ENCODE measurements at places on chromosomes 12 and 14.

- no peak for DNase-seq
These were observed 457.7 kb upstream of the PDE3A start for GRCh38 chr12:19910681-19911080.

- DNase-seq: no peak
These were observed 350.3 kb downstream of the SEC23A start for GRCh38 chr14:38752750-38753149.

DNA sequence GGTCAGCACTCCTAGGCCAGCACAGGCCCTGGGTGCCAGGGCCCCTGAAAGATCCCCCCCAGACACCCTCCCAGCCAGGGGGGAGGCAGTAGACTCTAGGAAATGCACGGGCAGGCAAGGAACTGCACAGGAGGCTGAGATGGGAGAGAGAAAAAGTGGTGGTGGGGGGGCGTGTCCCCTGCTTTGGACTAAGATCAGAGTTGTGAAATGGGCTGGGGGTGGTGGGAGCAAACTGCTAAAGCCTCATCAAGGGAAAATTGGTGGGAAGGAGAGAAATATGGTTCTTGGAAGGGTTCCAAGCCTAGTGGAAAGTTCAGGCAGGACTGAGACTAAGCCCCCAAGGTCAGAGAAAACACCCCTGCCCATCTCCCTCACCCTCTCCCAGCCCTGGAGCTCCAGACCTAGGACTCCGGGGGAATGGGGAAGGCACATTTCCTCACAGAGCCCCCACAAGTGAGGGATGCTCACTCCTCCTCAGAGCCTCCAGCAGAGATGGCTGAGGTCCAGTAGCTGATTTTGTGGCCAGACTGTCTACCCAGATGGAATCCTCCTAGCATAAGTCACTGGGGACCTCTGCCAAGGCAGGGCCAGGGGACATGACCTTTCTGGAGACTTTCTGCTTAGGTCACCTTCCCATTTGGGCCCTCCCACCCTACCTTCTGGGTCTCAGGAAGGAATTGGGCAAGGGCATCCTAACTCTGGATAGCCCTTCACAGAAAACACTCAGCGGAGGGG is 29.8 kb downstream of the FIGNL2 start:
- DNase-seq: no peak

DNA sequence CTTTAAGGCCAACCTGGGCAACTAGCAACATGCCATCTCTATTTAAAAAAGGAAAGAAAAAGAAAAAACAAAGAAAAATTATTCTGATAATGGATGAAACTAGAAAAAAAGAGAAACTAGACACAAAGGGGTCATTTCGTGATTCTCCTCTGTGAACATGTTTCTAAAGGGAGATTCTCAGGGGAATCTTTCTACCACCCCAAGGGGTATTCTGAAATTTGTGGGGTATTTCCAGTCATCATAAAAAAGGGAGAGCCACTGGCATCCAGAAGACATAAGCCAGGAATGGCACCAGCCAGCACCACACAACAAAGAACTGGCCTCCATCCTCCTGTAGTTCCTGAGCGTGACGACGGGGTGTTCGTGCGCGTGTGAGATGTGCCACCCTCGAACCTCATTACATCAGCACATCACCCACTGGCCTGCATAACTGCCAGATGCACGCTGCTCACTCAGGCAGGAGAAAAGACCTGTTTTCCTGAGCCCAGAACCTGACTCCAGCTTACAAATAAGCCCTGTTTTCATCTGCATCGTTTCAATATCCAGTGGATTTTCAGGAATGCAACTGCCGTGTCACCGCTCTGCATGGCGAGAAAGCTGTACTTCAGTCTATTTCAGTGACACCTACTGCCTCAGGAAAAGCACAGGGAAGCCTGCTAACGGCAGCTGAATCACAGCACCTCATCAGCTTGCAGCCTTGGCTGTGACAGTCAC is 23.9 kb downstream of the STX2 start:
- no peak for DNase-seq

GRCh38 chr12:84497819-84498218 is 414.8 kb downstream of the SLC6A15 start:
- no peak for DNase-seq

DNA sequence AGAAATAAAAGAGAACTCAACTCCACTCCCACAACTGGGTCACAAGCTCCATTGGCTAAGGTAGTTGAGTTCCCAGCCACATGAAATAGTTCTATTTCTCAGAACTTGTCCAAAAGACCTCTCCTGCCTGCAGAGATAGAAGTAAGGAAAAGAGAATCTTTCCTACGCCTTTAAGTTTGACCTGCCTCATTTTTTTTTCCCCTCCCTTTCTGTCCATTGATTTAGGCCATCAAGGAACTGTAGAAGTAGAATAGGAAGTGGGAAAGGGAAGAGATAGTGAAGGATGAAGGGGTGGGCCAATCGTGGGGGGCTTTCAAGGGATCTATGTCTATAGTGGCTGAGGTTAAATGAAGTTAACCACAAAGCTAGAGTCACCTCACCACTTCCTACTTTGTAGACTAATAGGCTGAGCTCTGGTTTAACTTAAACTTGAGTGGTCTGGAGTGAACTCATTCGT is 13.9 kb upstream of the NUDT4 start:
- DNase-seq: no peak

DNA sequence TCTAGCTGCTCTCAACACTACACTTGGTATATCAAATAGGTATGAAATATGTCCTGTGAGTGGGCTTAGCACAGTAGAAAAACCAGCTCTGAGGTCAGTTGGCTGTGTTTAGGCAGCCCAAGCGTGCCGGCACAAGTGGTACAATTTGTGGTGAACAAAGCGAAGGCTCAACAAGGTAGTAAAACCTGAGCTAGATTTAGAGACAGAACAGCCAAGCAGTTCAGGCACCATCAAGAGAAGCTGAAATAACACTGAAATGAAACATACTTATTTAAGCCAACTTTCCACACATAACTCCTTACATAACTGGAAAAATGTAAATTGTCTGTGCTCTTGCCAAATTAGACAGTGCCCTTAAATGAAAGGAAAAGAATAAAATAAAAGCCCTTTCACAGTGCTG is 596.8 kb upstream of the FBXO33 start:
- no peak for DNase-seq

GRCh38 chr14:104827177-104828055 is 26.5 kb downstream of the ZBTB42 start:
- DNase-seq: peak; percentile 57

- DNase-seq: no peak
These were observed 3.5 kb upstream of the ASPG start for GRCh38 chr14:104081951-104082464.

GRCh38 chr12:14689996-14690395 is 6.4 kb downstream of the GUCY2C start:
- DNase-seq: no peak

- DNase-seq: no peak
These were observed 109.5 kb downstream of the DIP2B start for GRCh38 chr12:50614167-50614759.

GRCh38 chr14:61466905-61467280 is 145.5 kb downstream of the PRKCH start:
- no peak for DNase-seq

DNA sequence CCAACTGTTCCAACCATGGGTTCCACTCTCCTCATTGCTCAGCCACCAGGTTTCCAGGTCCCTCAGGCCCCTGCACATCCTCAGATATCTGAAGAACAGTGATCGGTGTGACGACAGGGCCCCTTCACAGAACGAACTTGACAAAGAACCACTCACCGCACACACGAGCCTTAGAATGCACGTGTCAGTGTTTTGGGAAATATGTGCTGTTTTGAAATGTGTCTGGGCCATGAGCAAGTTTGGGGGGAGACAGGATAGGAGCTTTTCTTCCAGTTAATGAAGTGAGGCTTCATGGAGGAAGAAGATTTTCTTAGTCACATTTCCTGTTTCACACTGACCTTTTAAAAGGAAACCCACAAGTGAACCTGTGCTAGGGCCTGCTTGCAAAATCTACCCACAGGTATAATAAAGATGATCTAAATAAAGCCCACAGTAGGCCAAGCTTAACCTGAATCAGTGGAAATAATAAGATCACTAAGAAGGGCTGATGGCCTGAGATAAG is 58.6 kb downstream of the ZFP36L1 start:
- DNase-seq: no peak

DNA sequence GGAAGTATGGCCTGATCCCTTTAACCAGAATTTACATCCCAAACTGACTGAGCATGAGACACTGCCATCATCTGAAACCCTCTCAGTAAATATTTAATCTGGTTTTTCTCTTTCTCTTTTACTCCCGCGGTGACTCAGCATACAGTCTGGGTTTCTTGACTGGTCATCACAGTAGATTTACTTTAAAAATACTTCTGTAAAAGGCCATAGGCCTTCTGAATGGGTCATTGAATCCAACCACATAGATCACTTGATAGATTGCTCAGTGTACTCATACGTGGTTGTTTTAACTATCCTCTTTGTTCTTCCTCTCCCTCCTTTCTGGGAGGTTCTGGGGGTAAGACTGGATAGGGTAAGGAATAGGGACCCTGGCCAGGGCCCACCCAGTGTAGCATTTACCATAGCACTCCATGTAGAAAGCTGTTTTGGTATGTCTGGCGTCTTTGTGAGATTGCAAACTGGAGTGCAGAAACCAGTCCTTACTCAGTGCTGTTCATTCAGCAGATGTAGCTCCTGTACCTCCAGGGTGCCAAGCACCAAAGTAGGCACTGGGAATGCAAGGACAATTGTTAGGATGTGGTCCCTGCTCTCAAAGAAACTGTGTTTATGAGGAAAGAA is 165.7 kb downstream of the SRGAP1 start:
- no peak for DNase-seq

DNA sequence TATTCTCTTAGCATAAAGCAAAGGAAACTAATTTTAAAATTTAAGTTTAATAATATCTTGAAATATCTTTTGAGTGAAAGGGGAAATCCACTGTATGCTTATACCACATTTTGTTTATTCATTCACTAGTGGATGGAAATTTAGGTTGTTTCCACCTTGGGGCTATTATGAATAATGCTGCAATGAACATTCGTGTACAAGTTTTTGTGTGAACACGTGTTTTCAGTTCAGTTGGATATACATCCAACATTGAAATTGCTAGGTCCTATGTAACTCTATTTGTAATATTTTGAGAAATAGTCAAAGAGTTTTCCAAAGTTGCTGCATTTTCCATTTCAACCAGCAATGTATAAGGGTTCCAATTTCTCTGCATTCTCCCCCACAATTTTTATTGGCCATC is 83.7 kb upstream of the ETV6 start:
- DNase-seq: no peak

- no peak for DNase-seq
These were observed 1421.0 kb upstream of the FLRT2 start for GRCh38 chr14:84108746-84109457.

DNA sequence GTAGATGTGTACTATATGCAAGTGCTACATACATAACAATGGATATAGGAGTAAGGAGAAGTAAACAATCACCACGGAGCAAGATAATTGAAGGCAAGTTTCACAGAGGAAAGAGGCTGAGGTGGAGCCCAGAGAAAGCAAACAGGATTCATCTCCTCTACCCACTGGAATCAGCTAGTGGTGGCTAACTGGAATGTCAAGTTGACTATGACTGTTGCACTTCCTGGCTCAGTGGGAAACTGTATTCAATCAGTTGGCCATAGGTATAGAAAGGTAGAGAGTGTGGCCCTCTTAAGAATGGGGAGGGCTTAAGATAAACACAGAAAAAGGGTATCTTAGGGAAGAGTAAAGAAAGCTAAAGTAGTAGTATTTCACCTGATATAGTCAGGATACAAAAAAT is 62.4 kb downstream of the MAP4K5 start:
- no peak for DNase-seq

- DNase-seq: no peak
These were observed 342.6 kb upstream of the NAV3 start for GRCh38 chr12:77488041-77488620.

DNA sequence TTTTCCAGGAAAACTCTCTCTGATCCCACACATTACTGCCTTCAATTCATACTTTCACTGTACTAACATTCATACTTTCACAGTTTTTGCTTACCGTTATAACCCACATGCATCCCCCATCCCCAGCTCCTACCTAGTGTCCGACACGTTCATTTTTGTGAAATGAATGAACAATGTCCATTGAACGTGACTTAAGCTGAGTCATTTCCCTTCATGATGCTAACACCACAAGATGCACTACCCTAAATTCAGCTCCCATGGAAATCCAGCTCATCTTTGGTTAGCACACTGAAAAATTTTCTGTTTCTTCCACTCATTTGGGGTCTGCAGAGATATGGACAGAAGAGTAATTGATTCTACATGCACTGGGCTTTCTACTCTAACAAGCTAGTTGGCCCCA is 84.7 kb downstream of the GALNT4 start:
- DNase-seq: no peak

DNA sequence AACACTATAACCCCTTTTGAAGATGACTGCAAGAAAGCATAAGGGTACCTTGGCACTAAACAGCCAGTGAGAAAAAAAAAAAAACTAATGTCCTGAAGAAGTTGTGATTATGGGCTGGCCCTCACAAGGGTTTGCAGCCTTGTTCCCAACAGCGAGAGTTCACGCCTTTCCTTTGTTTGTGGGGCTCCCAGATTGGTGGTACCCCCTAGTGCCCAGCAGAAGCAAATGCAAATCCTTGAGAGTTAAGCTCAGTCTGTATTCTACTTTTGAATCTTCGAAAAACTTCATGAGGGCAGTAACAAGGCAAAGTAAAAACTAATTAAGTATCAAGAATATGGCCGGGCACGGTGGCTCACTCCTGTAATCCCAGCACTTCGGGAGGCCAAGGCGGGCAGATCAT is 238.9 kb upstream of the LMO3 start:
- no peak for DNase-seq

- no peak for DNase-seq
These were observed 30.0 kb upstream of the DCD start for GRCh38 chr12:54678131-54678530.

GRCh38 chr12:62781136-62781880 is 153.6 kb downstream of the PPM1H start:
- no peak for DNase-seq

DNA sequence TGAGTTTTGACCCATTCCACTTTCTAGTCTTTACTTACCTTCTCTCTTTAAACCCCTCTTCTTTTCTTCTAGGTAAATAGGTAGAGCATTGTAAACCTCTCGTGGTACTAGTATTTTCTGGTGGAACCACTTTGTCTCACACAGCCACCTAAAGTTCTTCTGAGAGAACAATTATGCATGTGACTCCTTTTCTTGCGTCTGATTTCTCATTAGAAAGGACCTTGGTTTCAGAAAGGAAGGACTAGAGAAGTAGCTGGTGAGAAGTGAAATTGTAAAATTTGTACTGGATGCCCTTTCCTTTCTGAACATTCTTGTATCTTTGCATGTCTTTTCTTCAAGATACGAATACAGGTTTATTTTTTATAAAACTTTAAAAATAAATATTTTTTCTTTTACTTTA is 99.0 kb downstream of the NUBPL start:
- DNase-seq: no peak

- DNase-seq: no peak
These were observed 38.4 kb downstream of the FRS2 start for GRCh38 chr12:69508621-69509020.

- DNase-seq: no peak
These were observed 3.6 kb upstream of the NPAS3 start for GRCh38 chr14:32934881-32935633.

GRCh38 chr14:32303865-32304264 is 25.2 kb upstream of the AKAP6 start:
- no peak for DNase-seq

- DNase-seq: no peak
These were observed 9.3 kb upstream of the CDCA4 start for GRCh38 chr14:105030194-105030593.

- no peak for DNase-seq
These were observed 6.0 kb downstream of the KRT2 start for GRCh38 chr12:52645982-52646381.

All from stimulated activated naive CD4-positive, alpha-beta T cell (primary cell).